ENCODE measurements at places on chromosomes 12 and 14.

- DNase-seq, result no peak
Observed at GRCh38 chr14:28121512-28122297, 644.9 kb upstream of the FOXG1 start.

DNA sequence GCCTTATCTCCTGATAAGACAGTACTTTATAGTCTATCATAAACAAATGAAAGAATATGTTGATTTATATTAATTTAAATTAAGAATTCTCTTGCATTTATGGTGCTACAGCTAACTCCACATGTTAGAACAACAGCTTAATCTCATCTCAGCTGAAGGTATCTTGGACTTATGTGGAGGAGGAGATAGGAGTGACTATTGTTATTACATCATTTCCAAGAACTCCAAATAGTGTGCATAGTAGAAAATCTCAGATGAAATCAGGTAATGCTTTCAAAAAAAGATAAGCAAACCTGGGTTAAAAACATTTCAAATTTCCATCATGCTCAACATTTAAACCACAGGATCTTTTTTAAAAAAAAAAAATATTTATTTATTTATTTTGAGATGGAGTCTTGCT lies 31.3 kb upstream of the ISM2 start:
- DNase-seq, result no peak

DNA sequence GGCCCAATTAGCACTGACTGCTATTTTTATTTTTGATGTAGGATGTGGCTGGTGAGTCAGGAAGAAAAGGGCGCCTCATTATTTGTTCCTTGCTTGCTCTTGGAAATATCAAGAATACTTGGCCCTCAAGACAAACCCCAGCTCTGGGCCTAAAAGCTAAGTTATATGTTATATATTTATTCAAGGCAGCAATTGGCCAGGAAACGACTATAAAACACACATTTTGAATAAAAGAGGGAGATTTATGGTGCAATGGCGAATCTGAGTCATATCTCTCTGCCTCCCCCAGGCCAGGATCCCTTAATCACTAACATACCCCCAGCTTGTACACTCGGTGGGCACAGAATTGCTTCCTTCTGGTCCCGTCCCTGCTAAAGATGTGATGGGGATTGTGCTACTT lies 63.3 kb downstream of the TBX5 start:
- no peak for DNase-seq

DNA sequence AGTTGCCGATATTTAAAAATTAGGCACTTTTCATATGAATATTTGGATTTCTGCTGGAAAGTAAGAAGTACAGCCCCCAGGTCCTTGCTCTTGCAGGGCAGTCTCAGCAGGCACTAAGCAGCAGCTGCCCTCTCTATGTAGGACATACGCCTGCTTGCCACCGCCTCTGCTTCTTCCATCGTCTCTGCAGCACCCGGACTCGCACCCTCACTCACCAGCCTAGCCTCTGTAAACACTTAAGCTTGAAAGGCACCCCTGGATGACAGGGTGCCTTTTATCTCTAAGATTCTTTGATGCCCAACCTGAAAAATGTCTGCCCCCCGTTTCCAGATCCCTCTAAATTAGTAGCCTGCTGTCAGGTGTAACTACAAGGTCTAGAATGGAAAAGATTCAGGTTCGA lies 19.0 kb downstream of the OTUB2 start:
- DNase-seq, result no peak

DNA sequence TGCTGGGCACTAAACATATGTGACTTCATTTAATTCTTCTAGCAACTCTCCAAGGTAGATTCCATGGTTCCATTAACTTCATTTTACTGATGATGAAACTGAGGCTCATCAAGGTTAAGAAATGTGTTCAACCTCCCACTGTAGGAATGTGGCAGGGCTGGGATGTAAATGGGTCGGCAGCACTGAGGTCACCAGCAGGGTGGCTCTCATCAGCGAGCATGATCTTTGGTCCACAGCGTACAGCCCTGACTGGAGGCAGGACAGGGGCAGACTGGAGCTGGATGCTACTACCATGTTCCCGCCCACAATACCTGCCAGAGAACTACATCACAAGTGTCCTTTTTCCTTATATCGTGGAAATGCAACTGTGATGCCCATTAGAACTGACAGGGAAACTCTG lies 4.6 kb downstream of the APPL2 start:
- no peak for DNase-seq
